ENCODE measurements at places on chromosomes 3 and 15.

- DNase-seq = no peak
Observed at GRCh38 chr15:96869122-96869521, 538.6 kb downstream of the NR2F2 start.

GRCh38 chr15:91866371-91866905 is 12.9 kb downstream of the SLCO3A1 start:
- no peak for DNase-seq

DNA sequence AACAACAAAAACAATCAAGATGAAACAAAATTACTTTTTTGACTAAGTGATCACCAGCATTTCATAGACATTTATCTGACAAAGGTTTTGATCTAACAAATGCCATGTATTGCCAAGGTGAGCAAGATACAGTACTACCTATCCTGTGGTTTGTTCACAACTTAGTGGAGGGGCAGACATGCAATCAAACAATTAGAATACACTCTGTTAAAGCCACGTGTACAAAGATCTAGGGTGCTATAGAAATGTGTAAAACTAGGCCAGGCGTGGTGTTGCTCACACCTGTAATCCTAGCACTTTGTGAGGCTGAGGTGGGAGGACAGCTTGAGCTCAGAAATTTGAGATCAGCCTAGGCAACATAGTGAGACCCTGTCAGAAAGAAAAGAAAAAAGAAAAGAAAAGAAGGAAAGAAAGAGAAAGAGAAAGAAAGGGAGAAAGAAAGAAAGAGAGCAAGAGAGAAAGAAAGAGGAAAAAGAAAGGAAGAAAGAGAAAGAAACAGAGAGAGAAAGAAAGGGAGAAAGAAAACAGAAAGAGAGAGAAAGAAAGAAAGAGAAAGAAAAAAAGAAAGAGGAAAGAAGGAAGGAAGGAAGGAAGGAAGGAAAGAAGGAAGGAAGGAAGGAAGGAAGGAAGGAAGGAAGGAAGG is 1.4 kb upstream of the TRIM69 start:
- no peak for DNase-seq

- DNase-seq = no peak
Observed at GRCh38 chr15:31300981-31301672, 25.5 kb upstream of the KLF13 start.

- DNase-seq = no peak
Observed at GRCh38 chr3:128394033-128394432, 72.7 kb downstream of the DNAJB8 start.

DNA sequence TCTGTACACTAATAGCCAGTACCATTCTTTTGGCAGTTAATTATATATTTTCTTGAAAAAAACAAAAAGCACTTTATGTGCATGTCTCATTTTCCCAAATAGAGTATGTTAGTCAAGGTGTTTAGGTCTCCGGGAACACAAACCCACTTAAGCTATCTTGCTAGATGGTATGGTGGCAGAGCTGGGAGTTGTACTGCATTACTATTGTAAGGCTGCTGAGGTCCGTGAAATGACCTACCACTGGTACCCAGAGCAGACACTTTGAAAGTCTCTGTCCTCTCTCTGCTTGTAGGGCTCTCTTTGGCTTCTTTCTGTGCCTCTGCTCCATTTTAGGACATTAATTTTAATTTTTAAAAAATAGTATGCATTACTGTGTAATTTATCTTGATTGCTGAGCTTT is 8.8 kb downstream of the TMOD3 start:
- no peak for DNase-seq

- DNase-seq = no peak
Observed at GRCh38 chr3:46416125-46416810, 9.2 kb downstream of the CCRL2 start.

- DNase-seq = no peak
Observed at GRCh38 chr3:182349951-182350517, 443.3 kb upstream of the ATP11B start.

All from stimulated activated naive CD4-positive, alpha-beta T cell treated with Interleukin-2 at 50 U/mL for 16 hours (primary cell).